ENCODE measurements at places on chromosomes 1 and 21.

DNA sequence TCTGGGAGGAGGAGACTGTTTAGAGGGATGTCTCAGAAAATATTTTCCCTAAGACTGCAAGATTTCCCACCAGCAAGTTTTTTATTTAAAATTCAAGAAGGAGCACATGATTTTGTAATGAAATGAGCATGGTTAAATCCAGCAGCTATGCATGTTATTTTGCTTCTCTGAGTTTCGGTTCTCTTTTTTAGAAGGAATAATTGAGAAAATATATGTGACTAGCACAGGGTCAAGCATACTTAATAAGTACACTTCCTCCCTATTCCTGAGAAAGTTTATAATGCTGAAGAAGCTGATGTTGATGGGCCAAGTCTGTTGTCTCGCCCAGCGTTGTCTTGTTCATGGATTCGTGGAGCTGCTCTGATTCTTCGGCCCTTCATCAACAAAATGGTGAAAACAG, 51.2 kb downstream of the EXO1 start:
- no peak for DNase-seq

DNA sequence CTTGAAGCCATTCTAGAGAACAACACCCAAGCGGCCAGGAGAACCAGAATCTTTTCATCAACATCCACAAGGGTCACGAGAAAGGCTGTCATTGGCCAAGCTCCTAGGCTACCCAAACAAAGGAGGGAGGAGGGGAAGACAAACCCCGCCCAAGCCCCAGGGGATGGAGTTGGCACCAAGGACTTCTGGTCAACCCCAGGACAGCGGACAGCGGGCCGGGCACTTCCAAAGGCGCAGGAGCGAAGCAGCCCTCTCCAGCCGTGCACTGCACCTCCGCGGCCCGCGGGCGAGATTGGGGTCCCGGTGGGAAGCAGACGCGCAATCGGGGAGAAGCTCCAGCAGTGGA, at the start of gene CLIC6:
CLIC6 (plus strand) TSS at position 192 of the 346 bp plus-strand sequence. CDS start 395 bp downstream, outside the sequence.
- DNase-seq: no peak

DNA sequence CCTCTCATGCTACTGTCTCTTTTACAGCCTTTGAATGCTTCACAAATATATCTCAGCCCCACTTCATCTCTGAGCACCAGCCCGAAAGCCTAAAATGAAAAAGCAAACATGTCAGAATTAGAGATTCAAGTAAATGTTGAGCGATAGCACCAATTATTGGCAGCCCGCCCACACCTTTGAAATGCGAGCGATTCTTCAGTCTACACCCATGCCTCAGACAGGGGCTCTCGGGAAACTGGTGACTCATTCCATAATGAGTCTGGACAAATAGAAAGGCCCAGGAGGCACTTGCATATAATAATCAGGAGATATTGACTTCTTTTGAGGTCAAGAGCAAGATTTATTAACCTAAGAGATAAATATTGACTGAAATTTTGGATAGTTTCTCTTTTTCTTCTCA, 487.3 kb upstream of the PTBP2 start:
- no peak for DNase-seq

- no peak for DNase-seq
These were observed 252.9 kb downstream of the KCNT2 start for GRCh38 chr1:196355206-196355786.

DNA sequence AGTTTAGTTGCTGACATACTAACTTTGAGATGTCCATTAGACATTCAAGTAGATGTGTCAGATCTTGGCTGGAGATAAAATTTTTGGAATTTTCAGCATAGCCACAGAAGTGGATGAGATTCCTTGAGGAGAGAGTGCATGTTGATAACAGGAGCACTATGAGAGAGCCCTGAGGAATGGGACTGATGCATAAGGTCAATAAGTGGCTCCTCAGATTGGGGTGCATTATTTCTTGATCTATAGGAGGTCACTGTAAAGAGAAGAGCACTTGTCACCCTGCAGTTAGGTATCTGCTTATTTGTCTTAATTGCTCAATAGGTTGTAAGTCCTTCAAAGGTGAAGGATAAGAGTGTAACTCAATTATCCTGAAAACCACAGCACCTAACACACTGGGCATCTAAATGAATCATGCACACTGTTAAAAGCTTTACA, 52.0 kb upstream of the TACSTD2 start:
- DNase-seq: no peak

- DNase-seq: no peak
These were observed 130.1 kb upstream of the MAP1LC3C start for GRCh38 chr1:242128951-242129502.

DNA sequence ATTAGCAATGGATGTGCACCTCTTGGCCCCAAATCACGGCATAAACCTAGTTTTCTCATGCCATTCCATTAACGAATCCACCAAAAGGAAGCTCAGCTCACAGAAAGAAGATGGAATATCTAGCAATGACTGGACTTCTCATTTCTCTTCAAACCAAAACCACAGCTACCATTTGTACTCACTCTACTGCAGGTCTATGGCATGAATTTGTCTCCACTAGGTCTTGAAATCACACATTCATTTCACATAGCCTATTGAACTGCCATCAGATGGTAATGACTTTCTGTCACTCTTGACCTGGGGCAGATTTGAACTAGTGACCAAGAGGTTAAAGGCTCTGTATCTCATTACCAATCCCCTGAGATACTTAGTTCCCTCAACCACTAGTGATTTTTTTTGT, 382.7 kb downstream of the DPYD start:
- DNase-seq: no peak

Measured in T-cell (primary cell).